ENCODE measurements at places on chromosomes 7 and 10.

DNA sequence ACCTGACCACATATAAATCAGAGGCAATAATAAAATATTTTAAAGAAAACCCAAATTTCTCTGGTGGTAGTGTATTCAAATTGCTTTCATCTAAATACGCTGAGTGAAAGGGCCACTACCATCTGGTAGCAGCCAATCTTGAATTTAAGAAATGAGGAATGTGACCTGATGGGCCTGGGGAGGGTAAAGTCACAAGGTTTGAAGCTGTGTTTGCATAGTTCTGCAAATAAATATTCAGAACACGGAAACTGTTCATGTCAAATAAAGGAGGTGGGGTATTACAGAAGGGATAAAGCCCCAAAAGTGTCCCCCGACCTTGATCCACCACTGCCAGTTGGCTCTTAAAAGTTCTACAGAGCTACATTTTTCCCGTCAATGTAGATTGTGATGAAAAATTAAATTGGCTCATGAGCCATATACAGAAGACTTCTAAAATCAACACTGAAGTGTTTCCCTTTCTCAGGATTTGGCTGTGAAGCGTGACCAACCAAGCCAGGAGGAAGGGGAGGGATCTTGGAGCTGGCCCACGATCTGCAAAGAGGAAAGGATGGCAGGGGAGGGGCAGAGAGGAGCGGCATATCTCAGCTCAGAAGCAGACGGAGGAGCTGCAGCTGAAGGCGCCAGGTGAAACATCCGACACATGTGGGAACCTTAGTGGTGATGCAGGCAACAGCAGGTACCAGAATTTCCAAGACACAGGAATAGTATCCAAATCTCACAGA, 39.6 kb downstream of the MPP7 start:
- DNase-seq: peak; percentile 13

- no peak for DNase-seq
Observed at GRCh38 chr10:108735380-108735779, 1187.9 kb downstream of the XPNPEP1 start.

DNA sequence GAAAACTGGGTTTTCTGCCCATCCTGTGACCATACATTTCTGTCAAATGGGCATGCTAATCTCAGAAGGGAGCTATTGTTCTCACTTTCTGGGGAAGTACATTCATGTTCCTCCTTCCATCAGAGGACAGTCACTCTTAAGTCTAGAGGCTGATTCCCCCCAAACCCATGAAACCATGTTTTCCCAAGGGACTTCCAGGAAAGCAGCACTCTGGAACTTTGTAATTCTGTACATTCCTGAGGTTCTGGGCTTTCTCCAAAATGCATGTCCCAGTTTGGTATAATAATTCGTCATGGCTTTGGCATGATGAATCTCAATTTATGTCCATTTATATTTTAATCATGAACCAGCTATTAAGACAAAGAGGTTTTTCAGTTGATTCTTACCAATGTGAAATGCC, 688.1 kb downstream of the LRMDA start:
- DNase-seq: no peak

DNA sequence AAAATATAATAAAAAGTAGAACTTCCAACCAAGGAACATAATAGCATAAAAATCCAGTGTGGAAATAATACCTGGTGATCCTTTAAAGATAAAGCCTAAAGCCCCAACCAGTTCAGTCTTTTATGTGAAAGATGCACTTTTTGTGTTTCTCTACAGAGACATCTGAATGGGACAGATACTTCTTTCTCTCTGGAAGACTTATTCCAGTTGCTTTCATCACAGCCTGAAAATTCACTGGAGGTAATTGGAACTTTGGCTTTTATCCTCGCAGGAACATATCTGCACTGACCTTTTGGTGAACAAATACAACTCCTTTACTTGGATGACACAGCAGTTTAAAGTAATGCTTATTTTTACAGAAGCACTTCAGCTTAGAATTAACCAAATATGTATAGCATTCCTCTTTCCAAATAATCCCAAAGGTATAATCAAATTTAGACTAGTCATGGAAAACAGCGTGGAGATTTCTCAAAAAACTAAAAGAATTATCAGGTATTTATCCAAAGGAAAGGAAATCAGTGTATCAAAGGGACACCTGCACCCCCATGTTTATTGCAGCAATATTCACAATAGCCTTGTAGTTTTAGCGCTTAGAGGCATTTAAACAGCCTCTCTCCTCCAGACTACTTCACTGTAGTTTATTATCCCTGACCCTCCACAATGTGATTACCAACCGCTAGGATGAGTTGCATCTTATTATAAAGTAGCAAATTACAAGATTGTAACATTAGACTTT, 16.8 kb downstream of the HNRNPA2B1 start:
- no peak for DNase-seq

GRCh38 chr7:45451342-45452035, 122.7 kb upstream of the ADCY1 start:
- no peak for DNase-seq

DNA sequence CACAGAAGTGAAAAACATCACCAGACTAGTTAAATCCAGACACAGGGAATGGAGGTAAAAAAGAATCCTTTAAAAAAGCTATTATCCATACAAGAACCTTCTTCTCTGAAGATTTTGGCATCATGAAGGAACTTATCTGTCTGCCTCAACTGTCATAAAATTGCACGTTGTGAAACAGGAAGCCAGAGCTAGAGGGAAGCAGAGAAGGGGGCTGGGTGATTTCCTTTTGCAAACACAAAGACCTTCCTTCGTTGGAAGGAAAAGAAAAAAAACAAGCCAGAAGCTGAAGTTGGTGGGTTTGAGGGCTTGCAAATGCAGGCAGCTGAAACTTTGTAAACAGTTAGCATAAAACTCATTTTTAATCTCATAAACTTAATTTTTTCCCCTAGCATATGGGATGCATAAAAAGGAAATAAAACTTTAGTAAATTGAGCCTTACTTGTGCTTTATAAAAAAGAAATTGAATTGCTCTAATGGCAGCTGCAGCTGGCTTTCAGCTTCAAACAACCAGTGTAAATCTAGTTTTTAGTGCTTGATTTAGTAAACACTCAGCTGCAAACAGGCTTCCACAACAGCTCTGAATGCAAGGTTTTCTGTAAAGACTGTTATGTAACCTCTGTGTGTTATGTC, 101.6 kb downstream of the OTUD1 start:
- no peak for DNase-seq

DNA sequence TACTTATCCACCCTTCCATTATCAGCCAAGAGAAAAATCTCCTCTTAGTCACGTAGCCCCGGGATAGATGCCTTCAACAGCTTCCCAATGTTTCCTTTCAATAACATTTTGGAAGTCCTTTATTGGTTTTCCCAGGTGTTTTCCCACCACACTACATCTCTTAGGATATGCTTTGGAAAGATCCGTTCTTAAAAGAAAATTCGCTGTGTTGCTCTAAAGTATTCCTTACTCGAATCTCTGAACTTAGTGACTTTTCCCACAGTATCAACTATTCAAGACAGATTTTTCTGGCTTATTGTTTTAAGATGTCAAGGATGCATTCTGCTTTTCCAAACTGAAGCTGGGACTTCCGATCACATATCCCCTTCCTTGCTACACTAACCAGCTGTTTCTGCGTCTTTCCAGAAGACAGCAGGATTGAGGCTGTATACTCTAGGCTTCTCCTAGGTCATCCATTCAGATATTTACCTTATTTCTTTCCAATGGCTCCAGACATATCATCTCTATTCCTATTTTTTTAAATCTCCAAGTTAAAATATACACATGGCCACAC, 36.5 kb upstream of the SVIL start:
- no peak for DNase-seq

DNA sequence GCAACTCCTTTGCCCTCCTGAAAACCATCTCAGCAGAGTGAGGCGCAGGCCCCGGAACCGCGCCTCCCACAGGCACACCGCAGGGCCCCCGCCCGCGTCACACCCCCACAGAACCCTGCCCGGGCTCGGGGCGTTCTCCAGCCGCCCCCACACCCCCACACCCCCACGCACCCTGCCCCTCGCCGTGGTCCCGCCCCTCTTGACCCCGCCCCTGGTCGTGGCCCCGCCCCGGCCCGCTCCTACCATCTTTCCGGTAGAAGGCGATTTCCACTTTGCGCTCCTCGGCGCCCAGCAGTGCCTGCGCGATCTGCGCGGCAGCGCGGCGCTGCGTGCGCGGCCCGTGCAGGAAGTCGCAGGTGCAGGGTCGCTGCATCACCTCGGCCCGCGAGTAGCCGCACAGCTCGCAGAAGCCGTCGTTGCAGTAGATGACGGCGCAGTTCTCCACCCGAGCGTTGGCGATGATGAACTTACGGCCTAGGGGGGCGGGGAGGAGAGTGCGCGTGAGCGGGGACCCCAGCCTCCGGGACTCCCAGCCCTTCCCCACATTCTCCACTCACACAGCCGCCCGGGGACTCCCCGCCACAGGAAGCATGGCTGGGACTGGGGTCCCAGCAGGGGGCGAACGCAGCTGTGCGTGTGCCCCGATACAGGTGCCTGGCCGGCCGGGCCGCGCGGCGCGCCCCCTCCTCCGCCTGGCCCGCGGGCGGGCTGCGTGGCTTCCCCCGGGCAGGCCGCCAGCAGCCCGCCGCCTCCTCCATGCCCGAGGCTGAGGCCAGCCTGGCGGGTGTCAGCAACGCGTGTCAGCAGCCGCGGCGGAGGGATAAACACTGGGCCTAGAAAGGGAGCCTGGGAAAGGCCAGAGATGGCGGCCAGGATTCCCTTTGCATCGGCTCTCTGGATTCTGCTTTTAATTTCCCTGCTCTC, 3.4 kb downstream of the KCNH2 start:
- DNase-seq: peak; percentile 74

- no peak for DNase-seq
Observed at GRCh38 chr10:102814453-102814871, 22.8 kb downstream of the CYP17A1 start.

- no peak for DNase-seq
Observed at GRCh38 chr10:4725917-4726606, 99.9 kb upstream of the AKR1E2 start.

GRCh38 chr10:18214691-18215563, 74.7 kb downstream of the CACNB2 start:
- DNase-seq: peak; percentile 60

GRCh38 chr7:158408318-158408920, 179.2 kb downstream of the PTPRN2 start:
- DNase-seq: no peak

DNA sequence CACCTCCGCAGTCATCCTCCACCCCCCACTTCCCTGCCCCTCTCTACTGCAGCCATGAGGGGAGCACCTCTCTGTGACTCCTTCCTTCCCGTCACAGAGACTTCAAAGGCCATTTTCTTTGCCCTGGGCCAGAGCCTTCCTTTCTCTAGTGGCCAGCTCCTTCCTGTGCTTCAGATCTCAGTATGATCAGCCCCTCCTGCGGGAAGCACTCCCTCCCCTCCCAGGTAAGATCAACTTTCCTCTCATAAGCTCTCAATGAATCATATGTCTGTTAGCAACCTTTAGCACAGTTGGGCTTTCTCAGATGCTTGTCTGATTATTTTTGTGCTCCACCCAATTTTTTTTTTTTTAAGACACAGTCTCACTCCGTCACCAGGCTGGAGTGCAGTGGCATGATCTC, 241.0 kb upstream of the PRSS1 start:
- no peak for DNase-seq

DNA sequence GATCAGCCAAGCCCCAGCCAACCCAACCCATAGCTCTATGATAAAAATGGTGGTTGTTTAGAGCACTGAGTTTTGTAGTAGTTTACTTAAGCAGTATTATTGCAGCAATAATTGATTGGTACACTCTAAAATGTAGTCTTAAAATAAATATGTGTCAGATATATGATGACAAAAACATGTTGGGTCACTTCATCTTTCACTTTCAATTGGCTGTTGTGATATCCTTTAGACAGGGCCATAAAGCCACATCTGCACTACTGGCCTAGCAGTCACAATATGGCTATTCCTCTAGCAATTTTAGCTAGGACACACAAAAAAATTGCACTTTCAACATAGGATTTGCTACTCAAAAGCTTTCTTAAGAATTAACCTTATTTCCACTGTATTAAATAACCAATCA, 5.9 kb upstream of the CAV1 start:
- no peak for DNase-seq

GRCh38 chr7:80856769-80857168, 62.1 kb downstream of the SEMA3C start:
- DNase-seq: no peak

DNA sequence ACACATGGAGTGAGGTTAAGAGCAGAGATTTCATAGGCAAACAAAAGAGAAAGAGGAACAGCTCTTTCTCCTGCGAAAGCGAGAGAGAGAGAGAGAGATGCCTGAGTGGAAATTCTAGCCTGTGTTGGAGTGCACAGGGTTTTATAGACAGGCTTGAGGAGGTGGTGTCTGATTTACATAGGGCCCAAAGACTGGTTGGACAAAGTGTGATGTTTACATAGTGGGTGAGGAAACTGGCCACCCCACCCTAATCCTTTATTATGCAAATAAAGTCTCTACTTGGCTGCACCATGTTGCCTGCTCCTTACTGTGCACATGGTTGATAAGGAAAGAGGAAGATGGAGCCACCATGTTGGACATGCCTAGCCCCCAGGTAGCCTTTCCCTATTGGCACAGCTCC, 967.8 kb upstream of the SORCS1 start:
- no peak for DNase-seq

All from nephron progenitor cell (in vitro differentiated cells).